ENCODE measurements at places on chromosomes 4 and X.

DNA sequence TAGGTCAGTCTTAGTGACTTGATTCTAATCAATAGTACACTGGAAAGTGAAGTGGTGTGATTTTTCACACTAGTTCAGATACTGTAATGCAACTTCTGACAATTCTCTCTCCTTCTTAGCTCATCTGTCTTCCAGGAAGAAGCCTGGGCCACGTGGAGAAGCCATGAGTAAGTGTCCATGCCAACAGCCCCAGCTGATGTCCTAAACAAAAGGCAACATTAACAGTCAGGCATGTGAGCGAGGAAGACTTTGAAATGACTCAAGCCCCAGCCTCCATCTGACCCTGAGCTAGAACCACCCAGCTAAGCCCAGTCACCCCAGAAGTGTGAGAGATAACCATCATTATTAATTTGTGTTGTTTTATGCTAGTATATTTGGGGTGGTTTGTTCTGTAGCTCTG is 115.7 kb upstream of the MAGEB16 start:
- DNase-seq = no peak

GRCh38 chr4:165359506-165359905 is 19.3 kb upstream of the CPE start:
- DNase-seq = no peak

- no peak for DNase-seq
Observed at GRCh38 chr4:147088146-147088545, 142.5 kb upstream of the TTC29 start.

DNA sequence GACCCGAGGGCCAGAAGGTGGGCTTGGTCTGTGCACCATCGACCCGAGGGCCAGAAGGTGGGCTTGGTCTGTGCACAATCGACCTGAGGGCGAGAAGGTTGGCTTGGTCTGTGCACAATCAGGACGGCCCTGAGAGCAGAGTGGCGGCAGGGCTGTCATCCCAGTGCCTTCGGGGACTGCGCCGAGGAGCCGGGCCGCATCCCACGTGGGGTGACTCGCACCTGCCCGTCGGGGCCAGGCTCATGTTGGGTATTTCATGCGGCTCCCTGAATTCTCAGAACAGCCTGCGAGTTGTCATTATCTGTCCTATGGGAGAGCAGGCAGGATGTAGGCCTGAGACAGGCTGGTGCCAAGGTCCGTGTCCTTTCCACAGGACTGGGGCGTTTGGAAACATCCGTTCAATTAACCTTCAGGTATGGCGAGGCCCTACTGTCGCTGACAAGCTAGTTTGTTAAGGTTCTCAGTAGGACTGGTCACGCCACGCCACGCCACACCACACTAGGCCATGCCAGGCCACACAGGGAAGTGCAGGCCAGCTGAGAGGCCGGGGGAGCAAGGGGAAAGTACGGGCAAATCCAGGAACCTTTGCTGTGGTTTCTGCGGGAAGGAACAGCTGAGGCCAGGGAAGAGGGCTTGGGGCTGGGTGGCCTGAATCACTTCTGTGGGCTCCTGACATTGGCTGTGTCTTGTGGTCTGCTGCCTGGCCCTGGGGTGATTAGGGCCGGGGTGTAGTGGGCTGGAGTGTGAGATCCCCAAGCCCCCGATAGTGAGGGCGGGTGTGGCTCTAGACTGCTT is 182.9 kb downstream of the AFAP1 start:
- no peak for DNase-seq

DNA sequence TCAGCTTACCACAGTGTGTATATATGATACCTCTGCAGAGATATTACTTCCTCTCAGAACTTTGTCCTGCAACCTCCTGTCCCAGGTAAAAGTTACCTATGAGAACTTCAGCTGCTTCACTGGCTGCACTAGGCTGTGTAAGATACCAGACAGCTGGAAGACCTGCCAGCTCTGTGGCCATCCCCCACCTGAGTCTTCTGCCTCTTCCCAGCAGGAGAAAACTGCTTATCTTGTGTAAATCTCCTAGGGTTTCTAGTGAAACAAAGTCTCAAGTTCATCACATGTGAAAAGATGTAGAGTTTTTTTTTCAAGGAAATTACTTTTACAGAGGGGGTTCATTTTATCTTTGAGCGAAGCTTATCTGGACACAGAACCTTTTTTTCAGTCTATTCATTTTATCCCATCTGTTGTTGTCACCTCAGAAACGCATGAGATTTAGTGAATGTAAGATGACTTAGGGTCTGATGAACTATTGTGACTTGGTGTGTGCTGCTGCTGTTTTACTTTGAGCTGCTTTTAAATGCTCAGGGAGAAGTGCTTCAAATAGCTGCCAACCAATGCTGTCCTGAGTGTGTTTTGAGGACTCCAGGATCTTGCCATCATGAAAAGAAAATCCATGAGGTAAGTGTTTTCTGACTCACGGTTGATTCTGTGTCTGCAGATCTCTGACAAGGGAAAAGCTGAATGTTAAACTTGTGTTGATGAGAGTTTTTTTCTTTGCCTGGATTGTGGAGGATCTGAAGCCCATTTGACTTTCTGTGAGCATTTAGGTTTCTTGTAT is 187.8 kb downstream of the FRAS1 start:
- DNase-seq = peak; percentile 62

DNA sequence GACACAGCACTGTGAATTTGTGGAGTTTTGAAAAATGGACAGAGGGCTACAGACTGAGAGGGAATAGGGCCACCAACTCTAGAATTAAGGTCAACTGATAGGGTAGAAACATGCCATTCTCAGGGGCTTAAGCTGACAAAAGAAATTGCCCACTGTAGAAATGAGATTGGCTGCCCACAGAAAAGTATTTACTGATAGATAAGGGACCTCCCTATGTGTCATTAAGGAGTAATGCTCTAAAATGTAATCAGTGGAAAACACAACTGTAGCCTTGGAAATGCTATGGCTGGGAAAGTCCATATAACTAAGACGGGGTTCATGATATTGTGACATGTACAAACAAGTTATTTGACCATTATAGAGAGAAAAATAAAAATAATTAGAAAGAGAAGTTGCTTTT is 4.6 kb downstream of the RTL9 start:
- no peak for DNase-seq

GRCh38 chr4:123325241-123325681 is 71.3 kb upstream of the SPRY1 start:
- peak; percentile 67 for DNase-seq

GRCh38 chr4:112002248-112002661 is 143.0 kb upstream of the FAM241A start:
- DNase-seq = peak; percentile 53

GRCh38 chr4:41631523-41631922 is 93.6 kb downstream of the LIMCH1 start:
- DNase-seq = no peak

- DNase-seq = no peak
Observed at GRCh38 chr4:188242041-188242440, 102.8 kb downstream of the TRIML1 start.

- peak; percentile 43 for DNase-seq
Observed at GRCh38 chrX:43973249-43974099, at the start of gene NDP. Gene NDP, minus strand, starts transcription at chrX:43973390. Its CDS starts 14,745 bp downstream, at chrX:43958645.

GRCh38 chrX:12999422-12999821 is 24.5 kb downstream of the TMSB4X start:
- DNase-seq = no peak

DNA sequence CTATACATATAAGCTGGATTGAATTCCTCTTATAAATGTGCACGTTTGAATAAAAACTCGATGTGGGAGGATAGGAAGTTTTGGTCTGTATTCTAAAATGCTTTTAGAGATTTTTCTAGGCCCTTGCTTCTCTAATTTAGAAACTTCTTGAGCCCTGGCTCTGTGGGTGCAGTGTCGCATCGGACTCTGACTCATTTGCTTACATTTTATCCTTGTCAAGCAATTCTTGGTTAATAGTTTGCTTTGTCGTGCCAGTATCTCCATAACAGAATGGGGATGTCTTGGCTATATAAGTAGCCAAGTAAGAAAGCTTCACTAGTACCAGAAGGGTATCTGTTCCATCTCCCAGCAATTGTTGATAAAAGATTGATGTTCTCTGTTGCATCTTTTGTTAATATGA is 10.7 kb downstream of the SGMS2 start:
- DNase-seq = no peak

- no peak for DNase-seq
Observed at GRCh38 chrX:13742397-13743176, 8.0 kb downstream of the OFD1 start.

GRCh38 chr4:12911750-12912358 is 572.3 kb downstream of the RAB28 start:
- DNase-seq = no peak

- no peak for DNase-seq
Observed at GRCh38 chr4:1419708-1420107, 13.5 kb upstream of the NKX1-1 start.

- DNase-seq = no peak
Observed at GRCh38 chr4:14513471-14513870, 488.8 kb upstream of the CPEB2 start.

- DNase-seq = no peak
Observed at GRCh38 chrX:149491812-149492211, 13.3 kb downstream of the IDS start.
